ENCODE measurements at places on chromosomes 5 and 9.

DNA sequence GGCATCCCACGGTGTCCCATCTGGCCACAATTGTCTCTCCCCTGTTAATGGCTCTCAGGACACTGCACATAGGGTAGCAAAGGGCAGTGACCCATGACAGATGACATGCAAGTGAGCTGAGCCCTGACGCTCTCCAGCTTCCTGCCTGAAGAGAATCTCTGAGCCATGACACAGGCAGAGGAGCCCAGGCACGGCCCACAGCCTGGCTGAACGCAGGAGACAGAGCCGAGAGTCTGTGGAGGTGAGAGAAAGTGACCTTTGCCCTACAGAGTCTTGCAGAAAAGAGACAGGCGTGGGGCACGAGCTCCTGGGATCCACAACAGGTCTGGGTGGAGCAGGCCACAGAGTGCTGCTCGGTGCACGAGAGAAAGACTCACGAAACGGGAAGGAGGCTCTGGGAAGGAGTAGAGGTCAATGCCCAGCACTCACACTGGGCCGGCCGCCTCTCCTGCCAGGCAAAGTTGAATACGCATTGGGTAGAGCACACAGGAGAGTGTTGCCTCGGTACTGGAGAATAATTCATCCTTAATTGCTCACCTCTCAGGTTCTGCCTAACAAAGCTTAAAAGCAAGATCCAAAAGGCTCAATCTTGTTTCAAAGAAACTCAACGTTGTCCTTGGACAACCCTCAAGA, 90.3 kb downstream of the MRPL36 start:
- no peak for DNase-seq

- no peak for DNase-seq
These were observed 229.4 kb downstream of the ADAMTSL1 start for GRCh38 chr9:18703151-18703900.

GRCh38 chr9:117795271-117795670, 91.1 kb downstream of the TLR4 start:
- DNase-seq = no peak

DNA sequence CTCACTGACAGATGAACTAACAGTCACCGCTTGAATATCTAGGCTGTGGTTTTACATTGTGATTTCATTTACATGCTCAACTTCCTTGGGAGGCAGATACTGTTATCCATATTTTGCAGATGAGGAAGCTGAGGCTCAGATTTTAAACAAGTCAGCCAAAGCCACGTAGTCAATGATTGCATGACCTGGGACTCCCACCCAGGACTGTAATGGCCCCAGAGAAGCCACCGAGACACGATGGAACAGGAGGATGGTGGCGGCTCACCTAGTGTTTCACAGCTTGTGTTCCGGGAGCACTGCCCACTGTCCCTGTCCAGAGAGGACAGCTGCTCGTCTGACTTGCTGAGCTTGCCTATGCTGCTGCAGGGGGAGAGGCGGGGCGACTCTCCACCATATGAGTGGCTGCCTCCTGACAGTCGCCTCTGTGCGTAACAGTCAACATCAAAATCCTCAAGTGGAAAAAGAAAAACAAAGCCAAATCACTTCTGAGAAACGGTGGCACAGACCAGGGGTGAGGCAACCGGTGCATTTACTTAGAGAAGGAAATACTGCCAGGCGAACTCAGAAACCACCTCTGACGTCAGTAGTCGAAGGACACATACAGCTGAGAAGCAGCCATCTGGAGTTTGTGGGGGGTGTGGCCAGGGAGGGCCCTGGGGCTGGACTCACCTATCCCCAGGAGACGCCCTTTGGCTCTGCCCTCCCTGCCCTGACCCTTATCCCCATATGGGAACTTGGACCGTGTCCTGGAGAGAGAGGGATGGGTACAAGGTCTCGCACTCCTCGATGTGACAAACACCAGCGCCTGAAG, 82.5 kb downstream of the PRRT1B start:
- peak; percentile 57 for DNase-seq

- DNase-seq = no peak
These were observed 1.1 kb upstream of the FRRS1L start for GRCh38 chr9:109168170-109168569.

DNA sequence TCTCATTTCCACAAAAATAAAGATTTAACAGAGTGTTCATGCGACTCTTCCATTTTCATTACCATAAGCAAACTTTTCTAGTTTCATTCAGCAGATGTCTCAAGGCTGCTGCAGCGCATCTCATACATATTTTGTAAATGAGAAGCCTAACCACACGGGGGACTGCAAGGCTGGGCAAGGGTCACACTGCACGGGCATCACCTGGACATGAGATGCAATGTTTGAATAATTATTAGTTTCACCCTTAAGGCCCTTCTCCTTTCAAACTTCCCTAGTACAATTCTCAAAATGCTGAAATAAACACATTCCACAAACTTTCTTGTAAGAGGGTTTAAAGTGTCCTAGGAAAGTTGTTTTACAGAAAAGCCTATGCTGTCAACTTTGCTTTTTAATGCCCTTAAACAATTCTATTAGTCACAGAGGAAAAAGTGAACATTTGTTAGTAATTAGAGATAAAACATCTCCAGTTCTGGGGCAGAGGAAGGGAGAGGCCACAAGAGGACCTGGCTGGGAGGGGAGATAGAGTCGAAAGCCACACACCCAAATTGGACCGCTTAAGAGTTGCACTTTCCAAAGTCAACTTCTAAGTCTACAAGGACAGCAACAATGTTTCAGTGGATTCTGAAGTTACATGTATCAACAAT, 1.3 kb downstream of the DENND1A start:
- no peak for DNase-seq

GRCh38 chr5:115673596-115673995, 47.8 kb upstream of the TMED7 start:
- DNase-seq = no peak

DNA sequence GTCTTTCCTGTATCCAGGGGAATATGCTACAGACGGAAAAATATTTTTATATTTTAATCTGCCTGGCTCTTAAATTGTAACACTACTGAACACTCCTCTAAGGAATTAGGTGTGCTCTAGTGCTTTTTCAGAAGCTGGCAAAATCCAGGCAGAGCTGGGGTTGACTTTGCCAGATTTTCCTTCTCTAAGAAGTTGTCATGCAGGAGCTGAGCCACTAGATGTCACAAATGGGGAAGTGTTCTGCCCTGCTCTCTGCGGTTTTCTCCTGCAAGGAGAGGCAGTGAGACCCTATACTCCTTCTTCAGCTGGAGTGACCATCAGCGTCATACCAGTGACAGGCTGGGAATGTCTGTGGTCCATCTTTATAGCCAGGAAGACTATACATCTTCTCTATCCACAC, 112.5 kb downstream of the HAPLN1 start:
- no peak for DNase-seq

- no peak for DNase-seq
These were observed 7.3 kb downstream of the SRFBP1 start for GRCh38 chr5:121968910-121969607.

- DNase-seq = no peak
These were observed 2.8 kb upstream of the CDK7 start for GRCh38 chr5:69231851-69232250.

Data from stimulated activated CD8-positive, alpha-beta memory T cell treated with anti-CD3 and anti-CD28 coated beads, Interleukin-4, amount 100 ng/mL, for 4 hours (primary cell).